CD4-positive, alpha-beta T cell (primary cell): ENCODE measurements at places on chromosomes 4 and X.

- no peak for DNase-seq
Measured at GRCh38 chr4:166128403-166128802, 255.4 kb downstream of the TLL1 start.

- no peak for DNase-seq
Measured at GRCh38 chr4:108149588-108150380, 18.9 kb downstream of the LEF1 start.

DNA sequence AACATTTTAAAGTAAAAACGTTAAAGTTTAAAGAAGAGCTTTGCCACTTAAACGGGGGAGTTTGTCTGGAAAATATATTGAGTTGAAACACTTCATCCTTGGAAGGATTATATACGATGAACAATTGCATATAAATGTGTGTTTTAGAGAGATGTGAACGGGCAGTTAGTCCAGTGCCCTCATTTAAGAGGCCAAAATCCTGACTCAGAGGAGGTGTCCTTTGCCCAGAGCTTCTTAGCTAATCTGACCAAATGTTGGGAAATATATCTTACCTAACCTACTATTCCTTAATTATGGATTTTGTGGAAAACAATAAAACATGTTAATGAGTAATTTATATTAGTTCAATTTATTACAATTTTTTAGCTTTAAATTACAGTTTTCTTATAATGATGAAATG, 327.2 kb upstream of the DIPK2B start:
- no peak for DNase-seq

DNA sequence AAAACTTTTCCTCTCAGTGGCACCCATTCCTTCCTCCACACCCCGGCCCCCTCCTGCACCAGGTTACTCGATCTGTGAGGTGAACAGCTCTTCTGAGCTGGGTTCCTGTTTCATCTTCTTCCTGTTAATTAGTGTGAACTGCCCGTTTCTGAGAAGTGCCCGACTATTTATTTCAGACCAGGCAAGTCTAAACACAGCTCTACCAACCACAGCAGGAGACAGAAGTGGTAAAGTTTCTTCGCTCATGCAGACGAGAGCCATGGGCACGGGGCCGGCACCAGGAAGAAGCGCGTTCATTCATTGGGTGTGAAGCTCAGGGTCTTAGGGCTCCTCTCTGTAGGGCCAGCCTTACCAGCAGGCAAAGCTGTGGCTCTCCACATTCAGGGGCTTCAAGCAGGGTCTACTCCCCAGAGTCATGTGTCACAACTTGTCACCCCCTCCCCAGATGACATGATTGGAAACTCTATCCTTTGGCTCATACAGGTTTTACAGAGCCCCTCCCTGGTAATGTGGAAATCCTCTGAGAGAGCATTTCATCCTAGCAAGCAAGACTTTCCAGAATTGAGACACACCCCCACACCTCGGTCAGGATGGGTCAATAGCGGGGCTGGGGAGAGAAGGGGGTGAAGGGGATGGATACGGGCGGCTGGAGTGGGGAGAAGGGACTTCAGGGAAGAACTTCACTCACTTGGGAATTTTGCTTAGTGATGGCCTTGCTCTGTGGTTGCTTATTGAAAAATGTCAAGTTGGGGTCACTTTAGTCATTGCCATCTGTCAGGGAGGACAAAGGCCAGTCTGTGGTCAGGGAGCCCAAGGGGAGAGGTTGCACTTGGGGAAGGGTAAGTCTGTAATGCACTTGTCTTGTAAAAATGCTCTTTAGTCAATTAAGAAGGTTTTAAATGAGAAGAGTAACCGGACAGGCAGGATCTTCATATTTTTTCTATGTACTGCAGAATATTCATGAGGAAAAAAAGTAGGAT, 121.6 kb upstream of the TRIM2 start:
- DNase-seq: no peak

DNA sequence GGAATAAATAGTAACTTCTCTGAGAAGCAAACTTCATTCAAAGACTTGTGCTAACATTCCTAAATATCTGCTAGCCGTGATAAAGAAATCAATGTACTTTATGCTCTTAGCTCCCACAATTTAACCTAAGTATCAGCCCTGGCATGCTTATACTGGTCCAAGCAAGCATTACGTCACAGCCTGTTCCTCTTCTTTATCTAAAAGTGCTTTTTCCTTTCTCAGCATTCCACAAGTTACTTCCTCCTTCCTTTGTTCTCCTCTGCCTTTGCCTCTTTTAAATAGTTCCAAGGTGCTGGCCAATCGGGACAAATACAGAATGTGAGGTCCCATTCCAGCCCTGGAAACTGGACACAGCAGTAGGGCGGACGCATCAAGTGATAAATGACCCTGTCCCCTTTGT, 249.6 kb downstream of the DHRSX start:
- no peak for DNase-seq

GRCh38 chr4:104616401-104616820, 121.7 kb upstream of the CXXC4 start:
- no peak for DNase-seq

DNA sequence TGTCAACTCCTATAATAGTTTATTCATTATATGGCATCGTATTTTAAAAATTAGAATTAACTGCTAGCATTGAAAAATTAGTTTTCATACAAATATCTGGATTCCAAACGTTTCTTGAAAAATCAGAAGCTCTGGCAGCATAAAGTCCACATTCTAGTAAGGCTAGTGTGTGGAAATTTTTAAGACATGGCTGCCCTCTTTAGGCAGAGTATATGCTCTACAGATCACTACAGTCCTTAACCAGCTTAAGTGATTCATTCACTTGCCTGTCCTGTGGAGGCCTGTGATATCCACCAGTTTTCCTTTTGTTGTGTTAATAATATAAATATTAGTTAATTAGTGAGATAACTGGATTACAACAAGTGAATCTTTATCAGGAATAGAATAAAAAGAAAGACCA, 287.2 kb downstream of the OPHN1 start:
- DNase-seq: no peak

DNA sequence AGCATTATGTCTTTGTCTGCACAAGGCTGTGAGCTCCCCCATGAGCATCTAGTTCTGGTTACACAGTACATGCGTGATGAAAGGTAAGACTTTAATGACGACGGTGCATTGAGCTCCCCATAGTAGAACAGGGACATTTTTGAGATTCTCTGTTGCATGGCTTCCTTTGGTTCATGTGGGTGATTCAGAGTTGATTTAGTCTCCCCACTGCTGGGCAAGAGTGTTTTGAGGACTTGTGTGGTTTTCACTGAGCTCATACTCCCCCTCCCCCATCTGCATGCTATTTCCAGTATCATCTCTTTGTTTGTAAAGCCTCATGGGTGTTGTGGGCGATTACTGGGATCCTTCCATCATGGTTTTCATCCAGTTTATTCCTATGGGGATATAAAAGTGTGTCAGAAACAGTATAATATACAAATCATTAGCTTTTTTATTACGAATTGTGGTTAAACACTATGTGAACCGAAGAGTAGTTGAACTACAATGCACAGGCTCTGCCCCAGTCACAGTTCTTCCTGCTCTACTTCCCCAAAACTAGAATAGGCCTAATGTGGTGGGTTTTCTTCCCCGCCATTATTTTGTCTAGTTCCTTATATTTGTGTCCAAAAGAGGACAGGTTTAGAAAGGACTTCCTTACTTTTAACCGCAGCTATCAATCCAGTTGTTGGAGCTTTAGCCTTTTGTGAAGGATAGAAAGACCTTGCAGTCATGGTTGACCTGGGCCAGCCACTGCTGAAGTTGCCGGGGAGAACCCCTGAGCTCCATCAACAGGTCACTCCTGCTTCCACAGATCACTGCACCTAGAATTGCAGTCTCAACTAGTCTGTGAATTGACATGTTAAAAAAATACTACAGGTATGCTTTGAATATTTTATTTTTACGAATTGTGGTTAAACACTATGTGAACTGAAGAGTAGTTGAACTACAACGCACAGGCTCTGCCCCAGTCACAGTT, 30.4 kb downstream of the KIT start:
- no peak for DNase-seq

- DNase-seq: no peak
Measured at GRCh38 chr4:106366026-106366425, 2.6 kb downstream of the GIMD1 start.

DNA sequence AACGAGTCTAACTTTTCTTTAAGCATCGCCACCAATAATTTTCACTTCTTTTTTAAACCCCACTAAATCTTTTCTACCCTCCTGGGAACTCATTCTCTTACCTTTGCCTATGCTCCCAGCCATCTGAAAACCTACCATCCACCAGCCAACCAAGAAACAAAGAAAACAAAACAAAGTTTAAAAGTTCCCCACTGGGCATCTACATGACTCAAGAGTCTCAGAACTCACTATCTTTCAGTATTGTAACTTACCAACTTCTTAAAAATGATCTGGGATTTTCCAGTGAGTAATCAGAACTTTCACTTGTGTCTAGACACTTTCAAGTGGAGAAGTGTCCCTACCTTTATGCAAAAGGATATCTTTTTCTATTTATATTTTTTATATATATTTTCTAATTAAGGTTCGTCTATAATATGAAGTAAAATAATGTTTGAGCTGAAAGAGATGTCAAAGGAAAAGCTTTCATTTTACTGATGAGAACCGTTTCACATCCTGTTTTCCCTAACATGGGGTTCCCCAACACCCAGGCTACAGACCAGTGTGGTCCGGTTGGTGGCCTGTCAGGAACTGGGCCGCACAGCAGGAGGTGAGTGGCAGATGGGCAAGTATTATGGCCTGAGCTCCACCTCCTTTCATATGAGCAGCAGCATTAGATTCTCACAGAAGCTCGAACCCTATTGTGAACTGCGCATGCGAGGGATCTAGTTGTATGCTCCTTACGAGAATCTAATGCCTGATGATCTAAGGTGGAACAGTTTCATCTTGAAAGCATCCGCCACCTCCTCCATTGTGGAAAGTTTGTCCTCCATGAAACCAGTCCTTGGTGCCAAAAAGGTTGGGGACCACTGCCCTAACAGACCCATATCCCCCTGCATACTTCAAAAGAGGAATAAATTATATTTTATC, 9.8 kb upstream of the TIGD2 start:
- no peak for DNase-seq

- no peak for DNase-seq
Measured at GRCh38 chr4:141340458-141340857, 119.8 kb downstream of the ZNF330 start.

GRCh38 chr4:174592985-174593335, 70.7 kb upstream of the HPGD start:
- DNase-seq: no peak

DNA sequence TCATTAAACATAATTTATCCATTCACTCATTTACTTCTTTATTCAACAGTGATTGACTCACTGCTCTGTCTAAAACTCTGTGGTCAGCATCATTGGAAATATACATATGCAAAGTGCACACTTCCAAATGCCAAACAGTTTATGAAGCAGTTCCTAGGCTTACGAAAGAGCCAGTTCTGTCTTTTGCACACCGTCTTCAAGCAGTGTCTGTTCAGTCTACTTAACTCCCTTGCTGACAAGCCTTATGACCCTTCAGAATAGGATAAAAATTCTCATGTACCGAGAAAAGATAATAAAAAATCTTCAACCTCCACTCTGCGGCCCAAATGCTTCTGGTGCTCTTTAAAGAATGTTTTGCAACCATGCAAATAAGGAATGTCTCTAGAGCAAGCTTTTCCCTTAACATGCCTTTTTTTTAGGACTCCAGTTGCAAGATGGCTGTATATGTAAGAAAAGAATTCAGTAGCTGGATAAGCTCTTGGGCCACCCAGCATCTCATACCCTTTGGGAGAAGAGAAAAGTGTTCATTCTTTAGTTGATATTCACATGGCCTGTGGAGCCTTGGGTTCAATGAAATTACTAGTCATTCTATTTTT, 1037.0 kb upstream of the SLIT2 start:
- DNase-seq: no peak

DNA sequence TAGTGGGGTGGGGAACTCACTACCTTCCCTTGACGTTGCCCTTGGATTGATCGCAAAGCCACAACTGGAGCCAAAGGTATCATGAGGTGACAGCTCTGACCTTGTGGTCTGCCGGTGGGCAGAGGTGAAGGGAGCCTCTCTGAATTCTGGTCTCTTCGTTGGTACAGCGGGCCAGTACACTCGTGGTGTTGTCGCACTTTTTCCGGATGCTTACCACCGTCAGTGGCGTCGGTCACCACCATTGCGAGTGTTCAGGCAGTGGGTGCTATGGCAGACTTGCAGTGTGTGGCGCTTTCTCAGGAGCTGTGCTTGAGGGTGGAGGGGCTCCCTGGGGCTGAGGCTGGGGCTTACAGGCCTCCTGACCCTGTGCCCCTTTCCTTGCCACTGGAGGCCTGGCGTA, 5.2 kb upstream of the GRPEL1 start:
- no peak for DNase-seq

GRCh38 chr4:17098401-17098800, 200.0 kb upstream of the LDB2 start:
- DNase-seq: no peak

DNA sequence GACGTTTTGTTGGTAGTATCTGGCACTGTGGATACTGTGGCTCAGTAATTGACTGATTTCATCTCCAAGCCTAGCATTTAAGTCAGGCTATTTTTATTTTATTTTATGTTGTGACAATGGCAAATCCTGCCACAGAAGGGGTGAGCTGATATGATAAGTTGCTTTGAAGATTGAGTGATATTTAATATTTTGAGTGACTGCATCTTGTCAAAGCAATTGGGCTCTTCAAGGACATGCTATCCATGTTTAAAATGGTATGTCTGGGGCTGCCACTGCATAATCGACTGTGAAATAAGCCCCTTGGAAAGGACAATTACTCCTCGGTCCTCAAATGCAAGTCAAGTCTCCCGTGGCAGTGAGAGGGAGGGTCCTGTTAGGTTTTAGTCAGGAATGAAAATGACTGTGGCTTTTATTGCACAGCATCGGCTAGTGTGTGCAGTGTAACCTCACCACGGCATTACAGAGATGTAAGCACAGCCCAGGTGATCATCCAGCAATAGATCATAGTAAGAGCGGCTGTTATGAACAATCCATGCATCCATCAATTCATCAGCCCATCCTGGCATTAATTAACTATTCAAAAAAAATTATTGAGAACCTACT, 178.2 kb downstream of the GBA3 start:
- DNase-seq: no peak

- DNase-seq: no peak
Measured at GRCh38 chr4:3183008-3183407, 66.0 kb upstream of the MSANTD1 start.

- DNase-seq: no peak
Measured at GRCh38 chr4:76532805-76533204, 97.8 kb downstream of the SHROOM3 start.

DNA sequence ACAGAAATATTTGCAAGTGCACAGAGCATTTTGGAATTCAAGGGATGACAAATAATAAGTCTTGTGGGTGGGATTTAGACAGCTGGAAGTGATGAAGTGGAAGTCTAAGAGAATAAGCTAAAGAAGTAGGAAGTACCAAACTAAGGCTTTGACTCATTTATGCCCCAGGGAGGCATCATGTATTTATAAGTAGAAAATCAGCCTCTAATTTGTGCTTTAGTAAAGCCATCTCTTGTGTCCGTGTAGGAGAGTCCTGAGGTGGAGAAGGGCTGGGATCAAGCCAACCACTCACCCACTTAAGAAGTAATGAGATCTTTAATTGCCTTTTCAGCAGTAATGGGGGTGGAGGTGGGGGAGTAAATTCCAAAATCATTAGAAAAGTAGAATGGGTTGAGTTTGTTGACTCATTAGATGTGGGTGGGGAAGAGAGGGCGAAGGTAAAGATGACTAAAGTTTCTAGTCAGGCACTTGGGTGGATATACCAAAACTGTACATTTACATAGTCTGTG, 356.7 kb downstream of the STIM2 start:
- no peak for DNase-seq
